ENCODE measurements at places on chromosomes 3 and 15.

DNA sequence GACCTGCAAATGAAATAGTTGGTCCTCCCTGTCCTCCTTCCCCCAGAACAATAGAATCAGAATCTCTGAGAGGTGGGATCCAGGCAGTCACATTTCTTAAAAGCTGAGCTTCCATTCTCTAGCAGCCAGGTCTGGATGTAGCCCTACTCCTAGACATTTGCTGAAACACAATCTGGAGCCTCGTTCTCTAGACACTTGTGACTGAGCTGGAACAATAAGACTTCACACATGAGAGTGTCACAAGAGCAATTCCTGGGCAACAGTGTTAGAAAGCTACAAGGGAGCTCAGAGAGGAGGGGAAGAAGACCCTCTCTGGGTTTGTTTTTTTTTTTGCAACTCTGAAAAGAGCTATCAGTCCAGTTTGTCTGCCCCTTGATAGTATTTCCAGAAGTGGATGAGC, 14.5 kb downstream of the CORO2B start:
- no peak for DNase-seq

GRCh38 chr3:9422712-9423424, 25.5 kb downstream of the SETD5 start:
- DNase-seq: no peak

- DNase-seq: no peak
Observed at GRCh38 chr15:75112848-75113492, 88.7 kb upstream of the C15orf39 start.

DNA sequence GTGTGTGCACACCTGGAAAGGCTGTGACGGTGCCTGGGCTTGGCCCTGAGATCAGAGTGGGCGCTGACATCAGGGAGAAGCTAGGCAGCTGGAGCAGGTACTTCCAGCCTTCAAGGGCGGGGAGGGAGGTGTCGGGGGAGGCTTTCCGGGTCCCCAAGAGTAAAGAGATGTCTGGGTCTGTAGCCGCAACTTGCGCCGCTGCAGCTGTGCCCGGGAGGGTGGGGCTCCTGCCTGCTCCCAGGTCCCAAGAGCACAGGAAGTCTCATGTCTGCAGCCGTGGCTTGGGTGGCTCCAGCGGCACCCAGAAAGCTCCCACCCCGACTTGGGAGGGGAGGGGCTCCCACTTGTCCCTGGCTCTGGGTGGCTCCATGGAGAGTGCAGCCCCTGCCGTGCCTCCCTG, 103.2 kb upstream of the BNIP2 start:
- DNase-seq: peak; percentile 55

DNA sequence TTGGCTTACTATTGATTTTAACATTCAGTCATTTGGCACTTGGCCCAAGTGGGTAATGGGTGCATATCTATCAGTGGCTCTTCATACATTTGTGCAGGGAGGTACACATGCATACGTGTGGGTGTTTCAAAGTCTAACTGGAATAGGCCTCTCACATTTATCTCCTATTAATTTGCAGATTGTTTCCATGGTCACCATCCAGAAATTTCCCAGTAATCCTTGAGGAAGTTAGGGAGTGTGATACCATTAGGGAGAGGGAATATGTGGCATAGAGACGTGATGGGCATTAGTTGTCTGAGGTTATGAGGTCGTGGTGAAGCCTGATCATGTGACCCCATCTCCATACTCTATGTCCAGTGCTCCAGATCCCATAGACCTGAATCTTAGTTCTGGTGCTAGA, 102.8 kb downstream of the LPP start:
- no peak for DNase-seq

GRCh38 chr3:15633766-15634598, 32.4 kb downstream of the BTD start:
- DNase-seq: no peak

GRCh38 chr15:31360843-31361763, 34.5 kb downstream of the KLF13 start:
- peak; percentile 89 for DNase-seq

- peak; percentile 6 for DNase-seq
Observed at GRCh38 chr3:141336672-141337522, 31.4 kb upstream of the ZBTB38 start.

DNA sequence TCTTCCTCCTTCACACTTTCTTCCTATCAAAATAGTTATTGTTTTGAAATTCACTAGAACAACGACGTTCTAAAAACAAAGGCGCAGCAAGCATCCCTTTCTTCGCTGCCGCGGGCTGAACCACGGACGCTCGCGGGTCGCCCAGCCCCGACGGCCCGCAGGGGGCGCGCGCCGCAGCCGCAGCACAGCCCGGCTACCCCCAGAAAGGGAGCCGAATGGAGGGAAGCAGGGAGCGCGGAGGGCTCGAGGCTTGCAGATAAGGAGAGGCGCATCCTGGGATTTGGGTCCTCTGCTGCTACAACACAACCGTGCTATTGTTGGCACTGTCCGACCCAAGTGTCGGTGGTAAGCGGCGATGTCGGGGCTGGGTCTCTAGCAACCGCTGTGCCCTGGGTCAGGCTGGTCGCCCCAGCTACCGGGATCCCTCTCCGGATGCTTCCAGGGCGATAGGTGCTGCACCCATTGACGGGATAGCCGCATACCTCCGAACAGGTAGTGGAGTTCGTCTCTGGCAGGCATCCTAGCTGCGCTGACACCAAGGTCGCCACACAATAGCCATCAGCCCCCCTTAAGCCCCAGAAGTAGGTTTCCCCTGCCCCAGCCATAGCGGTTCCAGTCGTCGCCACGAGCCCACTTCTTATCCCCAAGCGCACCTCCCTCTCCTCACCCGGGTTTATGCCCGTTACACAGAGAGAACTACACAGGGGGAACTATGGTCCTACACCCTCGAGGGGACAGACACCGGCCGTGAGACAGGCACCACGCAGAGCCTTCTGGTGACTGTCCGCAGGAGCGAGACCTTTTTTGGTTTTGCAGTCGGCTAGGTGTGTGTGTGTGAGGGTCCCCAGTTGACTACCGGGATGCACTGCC, 6.0 kb downstream of the ONECUT1 start:
- peak; percentile 59 for DNase-seq

GRCh38 chr3:27349832-27350231, 19.4 kb downstream of the NEK10 start:
- no peak for DNase-seq

DNA sequence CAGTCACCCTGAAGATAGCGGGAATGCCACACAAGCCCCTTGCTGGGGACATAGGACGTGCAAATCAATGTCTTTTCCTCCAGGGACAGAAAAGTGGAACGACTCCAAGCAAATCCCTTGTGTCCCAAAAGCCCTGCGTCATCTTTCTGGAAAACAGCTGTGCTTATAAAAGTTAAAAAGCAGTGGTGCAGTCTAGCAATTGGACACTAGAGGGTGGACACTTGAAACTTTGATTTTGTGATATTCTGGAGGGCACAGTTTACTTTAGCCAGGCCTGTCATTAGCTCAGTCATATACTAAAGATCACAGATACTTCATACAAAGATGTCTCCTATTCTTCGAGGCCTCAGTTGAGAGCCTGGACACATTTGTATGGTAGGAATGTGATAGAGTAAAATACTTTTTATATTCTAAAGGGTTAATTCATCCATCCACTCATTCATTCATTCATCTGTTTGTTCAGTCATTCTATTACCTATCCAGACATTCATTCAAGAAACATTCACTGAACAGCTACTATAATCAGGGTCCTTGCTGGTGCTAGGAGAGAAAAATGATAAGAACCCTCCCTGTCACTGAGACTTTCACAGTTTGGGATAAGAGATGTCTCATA, 63.8 kb upstream of the ANKRD34C start:
- no peak for DNase-seq

GRCh38 chr3:119625451-119626153, 27.9 kb downstream of the PLA1A start:
- no peak for DNase-seq

- no peak for DNase-seq
Observed at GRCh38 chr3:179702271-179702947, 49.6 kb downstream of the USP13 start.

- DNase-seq: no peak
Observed at GRCh38 chr15:57432141-57432741, 55.9 kb downstream of the CGNL1 start.

DNA sequence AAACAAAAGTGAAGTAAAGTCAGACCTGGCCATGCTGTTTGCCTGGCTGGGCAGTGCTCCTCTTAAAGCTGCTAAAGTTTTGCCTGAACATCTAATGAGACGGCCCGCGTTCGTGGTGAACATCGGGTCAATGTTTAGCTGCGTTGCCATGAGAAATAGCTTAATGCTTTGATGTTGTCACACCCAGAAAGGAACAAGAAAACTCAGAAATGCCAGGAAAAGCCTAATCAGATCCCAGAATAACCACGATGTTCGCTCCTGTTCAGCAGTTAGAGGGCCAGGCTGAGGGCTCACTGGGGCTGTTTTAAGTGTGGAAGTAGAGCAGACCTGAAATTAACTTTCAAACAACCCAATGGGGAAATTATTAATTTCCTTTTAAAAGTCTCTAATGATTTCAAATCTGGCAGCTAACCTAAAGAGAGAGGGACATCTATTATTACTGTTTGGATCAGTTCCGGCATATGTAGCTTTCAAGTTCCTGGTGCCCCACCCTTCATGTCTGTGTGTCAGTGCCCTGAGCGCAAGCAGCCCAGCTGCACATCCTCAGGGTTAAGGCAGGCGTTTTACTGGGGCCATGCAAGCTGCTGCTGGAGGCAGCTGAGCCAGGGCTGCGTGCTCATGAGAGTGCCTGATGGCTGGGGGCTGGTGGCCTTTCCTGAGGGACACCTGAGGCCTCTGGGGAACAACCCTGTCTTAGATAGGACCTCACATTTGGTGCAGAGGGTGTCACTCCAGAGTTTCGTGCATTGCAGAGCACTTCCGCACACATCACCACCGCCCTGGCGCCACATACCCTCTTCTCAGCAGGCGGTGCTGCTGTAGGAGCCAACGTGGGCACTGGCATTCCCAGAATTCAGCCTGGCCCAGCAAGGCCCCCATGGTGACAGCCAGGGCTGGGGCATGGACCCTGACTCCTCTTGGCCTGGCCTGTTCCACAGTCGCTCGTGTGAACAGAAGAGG, 76.6 kb downstream of the LRRK1 start:
- no peak for DNase-seq

DNA sequence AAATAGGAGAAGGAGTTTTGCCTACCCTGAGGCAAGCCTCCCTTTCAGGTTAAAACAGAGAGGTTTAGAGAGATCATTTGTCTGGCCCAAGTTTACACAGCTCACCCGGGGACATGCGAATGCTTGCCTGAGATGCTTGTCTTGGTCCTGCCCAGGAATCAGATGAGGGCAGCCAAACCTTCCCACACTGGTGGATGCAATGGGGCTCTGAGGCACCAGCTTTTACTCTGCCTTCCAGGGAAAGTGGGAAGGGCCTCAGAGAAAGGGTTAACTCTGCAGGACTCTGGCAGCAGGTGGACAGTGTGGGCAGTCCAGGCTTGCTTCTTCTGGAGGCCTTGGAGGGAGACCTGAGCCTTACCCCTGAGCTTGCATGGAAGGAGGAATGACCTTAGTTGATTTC, 90.0 kb downstream of the LRRK1 start:
- DNase-seq: no peak

- DNase-seq: no peak
Observed at GRCh38 chr3:162538906-162539305, 1042.3 kb downstream of the OTOL1 start.

- DNase-seq: no peak
Observed at GRCh38 chr3:95177096-95177495, 1114.2 kb downstream of the NSUN3 start.

GRCh38 chr15:94029495-94029894, 201.9 kb upstream of the MCTP2 start:
- no peak for DNase-seq

DNA sequence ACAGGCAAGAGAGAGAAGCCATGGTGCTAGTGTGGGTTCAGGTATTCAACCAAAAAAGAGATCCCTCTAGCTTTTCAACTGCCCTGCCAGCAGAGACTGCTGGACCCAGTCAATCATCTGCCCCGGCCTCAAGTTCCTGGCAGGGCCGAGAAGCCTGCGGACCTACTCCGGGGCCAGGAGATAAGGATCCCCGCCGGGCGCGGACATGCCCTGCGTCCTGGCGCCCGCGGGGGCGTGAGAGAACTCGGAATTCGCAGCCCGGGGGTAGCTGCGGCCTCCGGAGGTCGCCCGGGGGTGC, 821 bp upstream of the MAGI1 start:
- no peak for DNase-seq

GRCh38 chr15:90617171-90617570, 87.4 kb downstream of the CRTC3 start:
- no peak for DNase-seq

- DNase-seq: no peak
Observed at GRCh38 chr3:125433091-125433534, 58.0 kb upstream of the ZNF148 start.

DNA sequence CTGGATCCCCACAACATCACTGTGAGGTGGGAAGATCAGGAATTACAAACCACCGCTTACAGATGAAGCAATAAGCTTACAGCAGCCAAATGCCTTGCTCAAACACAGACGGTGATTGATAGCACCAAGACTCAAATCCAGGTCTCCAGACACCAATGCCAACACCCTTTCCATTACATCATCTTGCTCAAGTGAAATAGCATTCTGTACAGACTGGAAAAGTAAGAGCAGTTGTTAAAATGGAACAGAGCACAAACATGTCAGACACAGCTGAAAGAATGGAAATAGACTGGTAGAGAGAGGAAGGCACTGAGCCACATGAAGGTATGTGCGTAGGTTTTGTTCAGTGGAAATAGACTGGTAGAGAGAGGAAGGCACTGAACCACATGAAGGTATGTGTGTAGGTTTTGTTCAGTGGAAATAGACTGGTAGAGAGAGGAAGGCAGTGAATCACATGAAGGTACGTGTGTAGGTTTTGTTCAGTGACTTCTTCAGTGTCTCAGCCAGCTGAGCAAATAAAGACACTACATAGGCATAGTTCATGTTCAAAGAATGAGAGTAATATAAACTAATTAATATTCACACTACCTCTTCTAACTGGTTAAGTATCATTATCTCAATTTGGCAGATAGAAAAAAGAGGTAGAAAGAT, 15.6 kb downstream of the CLDN1 start:
- no peak for DNase-seq

GRCh38 chr15:46703020-46703861, 1014.1 kb upstream of the SEMA6D start:
- DNase-seq: no peak

- DNase-seq: no peak
Observed at GRCh38 chr3:105594219-105594618, 227.5 kb downstream of the ALCAM start.

DNA sequence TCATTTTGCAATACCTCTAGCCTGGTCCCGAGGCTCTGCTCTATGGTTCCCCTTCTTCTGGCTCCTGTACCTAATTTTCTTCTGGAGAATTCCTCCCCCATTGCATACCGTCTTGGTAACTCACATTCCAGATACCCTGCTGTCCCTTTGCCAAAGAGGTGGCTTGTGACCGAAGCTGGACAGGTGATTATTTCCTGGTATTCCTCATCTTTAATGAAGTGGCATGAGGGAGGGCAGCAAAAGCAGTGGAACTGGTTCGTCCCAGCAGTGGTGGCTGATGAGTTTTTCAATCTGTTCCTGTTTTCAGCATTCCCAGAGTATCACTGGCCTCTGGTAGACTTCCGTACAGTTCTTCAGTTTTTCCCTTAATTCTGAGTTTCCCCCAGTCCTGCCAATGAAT, 186.2 kb upstream of the CADPS start:
- DNase-seq: no peak

GRCh38 chr3:160253298-160253697, 28.1 kb downstream of the C3orf80 start:
- DNase-seq: no peak

GRCh38 chr15:70795311-70795665, 31.9 kb upstream of the UACA start:
- DNase-seq: no peak

All from CD4-positive, alpha-beta T cell (primary cell).